Psoas muscle (tissue), 8 donors: ENCODE measurements at places on chromosomes 4 and X. TPM values are rescaled to one million over a fixed set of nuclear protein-coding genes. Genes with fewer than 3 reads are reported as not detected.

DNA sequence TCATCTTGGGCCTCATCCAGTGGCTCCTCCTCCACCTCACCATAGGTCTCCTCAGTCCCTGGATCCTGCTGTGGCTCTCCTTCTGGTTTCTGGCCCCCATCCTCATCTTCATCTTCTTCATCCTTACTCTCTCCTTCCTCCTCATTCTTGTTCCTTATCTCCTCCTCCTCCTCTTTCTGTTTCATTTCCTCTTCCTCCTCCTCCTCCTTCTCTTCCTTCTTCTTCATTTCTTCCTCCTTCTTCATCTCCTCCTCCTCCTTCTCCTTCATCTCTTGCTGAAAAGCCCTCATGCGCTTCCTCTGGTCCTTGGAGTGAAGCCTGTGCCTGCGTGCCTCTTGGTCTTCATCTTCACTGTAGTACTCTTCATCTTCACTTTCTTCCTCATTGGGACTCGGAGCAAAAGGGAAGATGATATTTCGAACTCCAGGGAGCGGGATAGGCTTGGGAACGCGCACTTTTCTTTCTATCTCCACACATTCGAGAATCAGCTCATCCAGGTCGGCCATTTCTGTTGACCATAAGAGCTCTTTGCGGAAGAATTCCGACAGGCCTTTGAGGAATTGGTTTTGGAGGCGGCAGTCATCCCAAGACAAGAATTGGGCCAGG is 1.5 kb downstream of the RTL5 start:
- no peak for DNase-seq

DNA sequence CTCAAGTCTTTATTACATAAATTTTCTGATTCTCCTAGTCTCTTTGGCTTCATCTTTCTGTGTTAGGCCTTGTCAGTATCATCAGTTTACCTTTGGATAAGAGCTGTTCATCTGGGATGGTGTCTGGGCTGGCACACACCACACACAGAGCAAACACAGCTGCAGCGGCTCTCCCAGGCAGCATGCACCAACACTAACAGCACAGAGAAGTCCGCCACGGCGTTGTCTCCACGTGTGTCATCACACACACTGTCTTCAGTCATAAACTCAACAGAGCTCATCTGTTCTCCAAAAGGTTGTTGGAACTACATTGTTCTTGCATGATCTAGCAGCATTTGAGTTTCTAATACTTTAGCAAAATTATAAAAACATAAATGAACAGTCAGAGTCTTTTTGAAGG is 851.9 kb upstream of the FRG1 start:
- no peak for DNase-seq

DNA sequence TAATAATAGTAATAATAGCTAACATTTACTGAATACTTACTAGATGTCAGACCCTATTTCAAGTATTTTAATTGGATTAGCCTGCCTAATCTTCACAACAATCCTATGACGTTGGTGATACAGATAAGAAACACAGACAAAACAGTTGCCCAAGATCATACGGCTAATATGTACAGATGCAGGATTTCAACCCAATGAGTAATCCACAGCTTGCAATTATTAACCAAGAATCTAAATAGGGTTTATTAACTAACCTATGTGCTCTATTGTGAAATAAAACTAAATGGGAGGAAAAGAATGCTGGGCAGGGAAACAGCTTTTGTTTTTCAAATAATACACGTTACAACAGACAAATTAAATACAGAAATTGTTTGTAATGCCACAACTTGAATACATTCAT is 23.4 kb downstream of the FBXO8 start:
- DNase-seq = no peak

DNA sequence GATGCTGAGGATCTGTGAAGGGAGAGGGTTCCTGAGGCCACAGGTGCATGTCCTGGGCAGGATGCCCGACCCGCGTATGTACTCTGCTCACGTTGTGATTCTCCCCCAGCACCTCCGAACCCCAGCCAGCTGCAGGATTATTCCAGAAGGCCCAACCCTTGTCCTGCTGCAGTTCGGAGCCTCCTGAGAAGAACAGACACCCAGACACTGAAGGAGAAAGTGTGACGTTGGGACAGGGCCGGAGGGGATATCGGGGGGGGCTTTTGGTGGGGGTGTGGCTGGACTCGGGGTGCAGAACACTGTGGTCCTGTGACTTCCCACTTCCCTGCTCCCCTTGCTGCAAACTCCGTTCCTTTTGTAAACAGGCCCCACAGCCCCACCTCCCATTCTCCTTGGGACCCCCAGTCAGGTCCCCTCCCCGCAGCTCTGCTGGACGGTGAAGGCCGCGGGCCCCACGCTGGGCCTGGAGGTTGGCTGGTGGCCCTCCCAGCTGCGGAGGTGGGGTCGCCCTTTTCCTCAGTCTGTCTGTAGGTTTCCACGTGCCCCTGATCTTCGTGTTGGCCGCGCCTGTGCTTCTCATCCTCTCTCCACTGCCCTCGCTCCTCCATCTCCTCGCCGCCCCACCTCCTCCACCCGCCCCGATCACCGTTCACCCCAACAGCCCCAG is 83.0 kb upstream of the ADRA2C start:
- no peak for DNase-seq

DNA sequence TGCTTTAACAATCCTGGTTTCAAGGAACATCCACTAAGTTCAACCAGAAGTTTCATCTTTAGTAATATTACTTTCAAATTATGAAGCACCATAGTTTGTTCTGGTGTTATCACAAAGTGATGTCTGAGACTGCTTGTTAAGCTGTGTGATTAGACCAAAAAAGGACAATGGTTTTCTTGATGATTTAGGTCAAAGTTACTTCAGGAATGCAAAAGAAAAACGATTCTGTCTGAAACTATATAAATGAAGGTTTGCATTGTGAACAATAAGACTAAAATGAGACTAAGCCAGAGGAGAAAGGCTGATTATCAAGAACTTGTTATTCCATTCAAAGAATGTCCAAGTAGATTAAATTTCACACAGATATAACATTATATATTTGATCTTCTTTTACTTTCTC is 122.4 kb upstream of the ETNPPL start:
- no peak for DNase-seq

- DNase-seq = no peak
Measured at GRCh38 chr4:60657041-60657440, 543.1 kb upstream of the ADGRL3 start.

- DNase-seq = no peak
Measured at GRCh38 chr4:7198440-7199128, 6.2 kb downstream of the SORCS2 start.

- no peak for DNase-seq
Measured at GRCh38 chrX:10111364-10112148, 45.2 kb upstream of the CLCN4 start.

DNA sequence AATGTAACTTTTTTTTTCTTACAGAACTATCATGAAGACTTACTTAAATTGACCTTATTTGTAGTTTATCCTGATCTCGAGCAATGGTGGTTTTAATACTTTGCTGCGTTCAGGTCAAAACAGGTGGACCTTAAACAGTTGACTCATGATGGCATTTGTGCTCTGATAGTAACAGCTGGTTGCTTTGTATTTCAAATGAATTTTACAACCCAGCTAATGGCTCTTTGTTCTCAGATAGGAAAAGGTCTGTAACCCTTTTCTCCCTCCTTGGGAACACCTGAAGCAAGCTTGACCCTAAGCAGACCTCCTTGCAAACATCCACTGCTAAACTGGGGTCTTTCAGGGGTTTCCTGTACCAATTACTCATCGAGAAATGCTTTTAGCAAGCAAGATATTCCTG is 79.2 kb downstream of the F11 start:
- DNase-seq = no peak

CAPN6 gene
- total RNA-seq = 0.25 TPM

F9 gene
- total RNA-seq = not detected

PAGE2 gene
- total RNA-seq = not detected

MED28 gene
- total RNA-seq = 36.2 TPM

UGT2A2 gene
- total RNA-seq = not detected
